Activated naive CD4-positive, alpha-beta T cell treated with Interleukin-2 at 50 U/mL for 16 hours (primary cell): ENCODE measurements at places on chromosomes 6 and 20.
A peak's percentile ranks its signal among the peaks of the same experiment; 100 is the strongest.

- DNase-seq, result no peak
Observed at GRCh38 chr20:59985864-59986263, 27.6 kb downstream of the CDH26 start.

DNA sequence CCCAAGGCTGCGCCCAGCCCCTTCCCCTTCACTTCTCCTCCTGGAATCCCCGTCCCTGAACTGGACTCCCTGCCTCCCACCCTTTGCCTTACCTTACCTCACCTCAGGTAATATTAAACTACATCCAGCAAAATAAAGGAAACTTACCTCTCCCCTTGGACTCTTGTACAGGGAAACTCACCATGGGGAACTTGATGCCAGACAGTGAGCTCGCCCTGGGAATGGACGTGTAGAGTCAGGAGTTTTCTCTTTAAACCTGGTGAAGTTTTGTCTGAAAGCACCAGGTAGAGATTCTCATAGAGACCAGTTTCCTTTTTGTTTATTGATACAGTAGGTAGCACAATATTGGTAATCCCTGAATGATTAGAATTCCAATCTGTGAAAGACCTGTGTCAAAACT, 544 bp upstream of the HLA-C start:
- no peak for DNase-seq

DNA sequence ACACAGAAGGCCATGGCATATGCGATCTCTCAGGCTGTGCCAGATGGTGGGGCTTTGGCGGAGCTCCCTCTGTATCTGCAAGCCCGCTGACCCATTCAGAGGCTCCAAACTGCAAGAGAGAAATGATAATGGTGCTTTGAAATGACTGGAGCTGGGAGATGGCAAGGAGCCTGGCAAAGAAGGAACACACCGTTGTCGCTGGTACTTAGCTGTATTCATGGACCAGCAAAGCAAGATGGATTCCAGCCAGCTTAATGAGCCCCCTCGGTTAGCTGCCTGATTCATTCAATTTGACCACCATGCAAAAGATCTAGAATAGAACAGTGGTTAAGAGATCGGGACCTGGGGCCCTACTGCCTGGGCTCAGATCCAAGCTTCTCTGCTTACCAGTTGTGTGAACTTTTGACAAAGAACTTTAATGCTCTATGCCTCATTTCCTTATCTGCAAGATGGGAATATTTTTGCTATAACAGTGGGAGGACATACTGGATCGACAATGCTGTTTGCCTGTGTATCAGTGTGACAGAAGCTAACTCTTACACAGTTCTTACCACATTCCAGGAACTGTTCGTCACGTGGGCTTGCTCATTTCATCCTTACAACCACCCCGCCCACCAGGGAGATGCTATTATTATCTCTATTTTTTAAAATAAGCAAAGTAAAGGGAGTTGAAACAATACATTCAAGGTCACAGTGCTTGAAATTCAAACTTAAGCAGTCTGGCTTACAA, 317.8 kb upstream of the SULF2 start:
- DNase-seq, result no peak

DNA sequence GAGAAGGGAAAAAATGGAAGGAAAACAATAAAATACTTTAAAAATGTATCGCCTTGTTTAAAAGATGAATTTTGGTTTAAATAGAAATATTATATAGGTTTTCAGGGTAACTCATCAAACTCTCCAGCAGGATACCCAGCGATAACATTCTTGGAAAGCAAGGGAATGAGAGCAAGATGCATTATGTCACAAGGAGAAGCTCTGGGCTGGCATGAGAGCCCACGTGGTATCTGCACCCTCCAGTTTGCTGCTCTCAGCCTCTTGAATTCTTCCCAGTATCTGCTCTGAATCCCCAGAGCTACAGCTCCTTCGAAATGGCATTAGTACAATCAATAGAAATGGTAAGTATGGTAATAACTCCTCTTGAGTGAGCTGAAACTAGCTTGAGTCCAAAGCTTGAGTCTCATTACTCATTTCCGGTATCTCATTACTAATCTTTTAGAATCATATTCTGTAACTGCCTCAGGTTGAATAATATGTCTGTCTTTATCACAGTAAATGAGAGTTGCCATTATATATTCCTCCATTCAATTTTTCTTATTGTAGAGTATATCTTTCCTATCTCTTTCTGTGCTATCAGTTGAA, 4.9 kb upstream of the TMEM242 start:
- no peak for DNase-seq

GRCh38 chr6:170165085-170165470, 125.8 kb downstream of the DLL1 start:
- DNase-seq, result no peak

- DNase-seq, result no peak
Observed at GRCh38 chr20:48777005-48777404, 50.8 kb downstream of the PREX1 start.

- DNase-seq, result no peak
Observed at GRCh38 chr6:32151181-32151862, 417 bp downstream of the PRRT1 start.

GRCh38 chr6:20936949-20937348, 402.7 kb downstream of the CDKAL1 start:
- DNase-seq, result no peak

- DNase-seq, result no peak
Observed at GRCh38 chr20:63357921-63358905, 2.9 kb downstream of the CHRNA4 start.

- DNase-seq, result no peak
Observed at GRCh38 chr6:99276747-99277146, 72.7 kb downstream of the FAXC start.

DNA sequence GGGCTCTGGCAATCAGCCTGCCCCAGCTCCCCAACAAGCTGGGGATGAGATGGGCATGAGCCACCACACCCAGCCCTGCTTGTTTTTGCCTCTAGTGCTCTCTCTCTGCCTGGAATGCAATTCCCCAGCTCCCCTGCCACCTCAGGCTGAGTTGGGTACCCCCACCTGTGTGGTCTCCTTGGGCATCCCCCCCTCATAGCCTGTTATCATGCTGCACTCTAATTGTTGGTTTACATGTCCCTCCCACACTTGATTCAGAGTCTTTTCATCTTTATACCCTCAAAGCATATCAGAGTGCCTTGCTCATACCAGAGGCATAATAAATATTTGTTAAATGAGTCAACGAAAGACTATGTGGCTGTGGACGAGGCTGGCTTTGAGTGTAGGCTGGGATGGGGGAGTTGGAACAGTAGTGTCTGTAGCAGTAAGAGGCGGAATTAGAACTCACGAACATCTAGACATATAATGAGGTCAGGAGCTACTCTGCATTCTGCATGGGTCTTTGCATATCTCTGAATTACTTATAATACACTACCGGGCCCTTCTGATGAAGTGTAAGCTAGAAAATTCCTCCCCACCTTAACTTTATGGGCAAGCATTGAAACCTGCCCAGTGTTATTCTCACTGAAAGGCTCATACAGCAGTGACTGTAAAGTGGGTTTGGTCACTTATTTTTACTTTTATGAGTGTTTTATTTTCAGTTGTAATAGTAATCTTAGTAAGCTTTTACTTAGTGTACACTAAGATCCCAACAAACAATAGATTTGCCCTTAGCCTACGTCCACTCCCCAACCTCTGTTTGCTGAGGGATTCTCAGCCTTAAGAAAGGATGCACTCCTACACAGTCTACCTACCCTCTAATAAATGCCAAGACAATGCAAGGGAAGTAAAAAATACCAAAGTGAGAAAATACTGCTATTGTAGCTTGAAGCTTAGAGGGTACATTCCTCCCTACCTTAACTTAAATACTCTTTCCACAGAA, 58.7 kb downstream of the EDN1 start:
- no peak for DNase-seq

DNA sequence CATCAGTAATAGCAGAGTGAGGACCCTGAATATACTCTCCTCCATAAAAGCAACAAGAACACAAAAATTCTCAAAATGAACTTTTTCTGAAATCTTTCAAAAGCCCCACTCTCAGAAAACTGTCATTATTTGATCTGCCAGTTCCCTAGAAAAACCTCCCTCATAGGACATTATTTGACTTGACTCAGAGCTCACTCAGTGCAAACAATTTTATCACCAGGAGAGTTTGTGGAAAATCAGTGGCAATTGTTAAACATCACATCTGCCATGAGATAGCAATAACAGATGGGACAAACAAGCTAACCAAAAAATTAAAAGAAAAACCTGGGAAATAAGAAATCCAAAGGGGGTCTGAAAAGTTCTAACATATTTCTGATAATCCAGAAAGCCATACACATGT, 100.0 kb downstream of the ATG5 start:
- no peak for DNase-seq

GRCh38 chr6:89291256-89291819, 23.8 kb downstream of the GABRR2 start:
- no peak for DNase-seq

- DNase-seq, result no peak
Observed at GRCh38 chr6:80976336-80976735, 776.1 kb downstream of the TENT5A start.

- DNase-seq, result peak; percentile 31
Observed at GRCh38 chr20:36836591-36837269, 39.2 kb upstream of the TLDC2 start.

GRCh38 chr6:117188627-117189201, 76.6 kb upstream of the VGLL2 start:
- DNase-seq, result no peak

- no peak for DNase-seq
Observed at GRCh38 chr20:37956107-37956585, 53.2 kb downstream of the VSTM2L start.

DNA sequence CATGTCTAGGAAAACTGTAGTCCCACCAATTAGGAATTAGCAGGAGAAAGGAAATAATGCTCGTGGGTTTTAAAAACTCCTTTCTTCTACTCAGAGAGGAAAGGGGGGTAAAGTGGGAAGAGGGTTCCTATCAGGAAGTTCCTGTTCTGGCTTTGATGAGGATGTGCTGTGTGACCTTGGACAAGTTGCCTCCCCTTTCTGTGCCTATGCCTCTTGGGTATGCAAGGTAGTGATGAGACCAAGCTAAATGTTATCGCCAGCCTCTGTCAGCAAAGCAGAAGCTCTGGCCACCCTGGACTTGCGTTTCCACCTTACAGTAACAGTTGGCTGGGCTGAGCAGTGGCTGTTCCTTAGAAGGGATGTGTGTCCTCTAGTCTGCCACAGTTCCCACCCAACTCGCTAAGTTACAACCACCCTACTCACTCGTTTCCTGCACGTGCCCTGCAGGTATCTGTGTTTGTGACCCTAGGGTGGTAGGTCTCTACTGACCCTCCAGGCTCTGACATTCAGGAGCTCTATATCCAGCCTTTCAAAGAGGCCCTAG, 110.0 kb downstream of the PREX1 start:
- DNase-seq, result no peak

DNA sequence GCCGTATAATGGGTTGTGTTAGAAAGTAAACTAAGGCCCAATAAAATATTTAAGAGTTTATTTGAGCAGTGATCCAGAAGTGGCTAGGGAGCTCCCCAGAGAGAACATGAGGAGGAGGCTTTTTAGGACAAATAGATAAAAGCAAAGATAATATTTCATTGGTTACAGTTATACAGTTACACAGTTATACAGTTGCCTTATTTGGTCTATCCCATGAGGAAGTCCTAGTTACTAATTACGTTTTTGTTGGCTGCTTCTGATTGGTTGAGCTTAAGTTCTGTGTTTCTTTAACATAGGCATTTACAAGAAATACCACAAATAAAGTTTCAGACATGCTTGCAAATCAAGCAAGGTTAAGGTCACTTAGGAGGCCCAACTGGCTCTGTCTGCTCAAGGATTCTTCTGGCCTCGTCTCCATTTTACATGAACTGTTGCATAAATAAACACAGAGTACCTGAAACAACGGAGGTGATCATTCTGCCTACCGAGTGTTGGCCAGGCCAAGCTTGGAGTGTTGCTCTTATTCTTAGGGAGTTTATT, 7.0 kb downstream of the UBD start:
- DNase-seq, result no peak

DNA sequence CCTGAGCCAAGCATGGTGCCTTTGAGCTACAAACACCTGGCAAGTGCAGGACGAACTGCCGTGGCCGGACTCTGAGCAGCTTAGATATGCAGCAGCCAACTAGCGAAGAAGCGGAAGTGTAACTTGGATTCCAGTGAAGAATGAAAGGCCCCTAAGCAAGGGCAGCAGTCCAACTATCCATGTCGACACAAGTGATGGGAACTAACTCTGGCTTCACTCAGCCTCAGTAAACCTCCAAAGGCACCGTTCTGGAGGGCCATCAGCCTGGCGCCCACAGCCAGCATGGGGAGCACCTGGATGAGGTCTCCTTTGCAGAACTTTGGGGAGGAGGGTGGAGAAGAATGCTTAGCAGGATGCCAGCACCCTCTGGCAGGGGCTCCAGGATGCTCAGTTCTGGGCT, 78.4 kb upstream of the MLN start:
- DNase-seq, result no peak

DNA sequence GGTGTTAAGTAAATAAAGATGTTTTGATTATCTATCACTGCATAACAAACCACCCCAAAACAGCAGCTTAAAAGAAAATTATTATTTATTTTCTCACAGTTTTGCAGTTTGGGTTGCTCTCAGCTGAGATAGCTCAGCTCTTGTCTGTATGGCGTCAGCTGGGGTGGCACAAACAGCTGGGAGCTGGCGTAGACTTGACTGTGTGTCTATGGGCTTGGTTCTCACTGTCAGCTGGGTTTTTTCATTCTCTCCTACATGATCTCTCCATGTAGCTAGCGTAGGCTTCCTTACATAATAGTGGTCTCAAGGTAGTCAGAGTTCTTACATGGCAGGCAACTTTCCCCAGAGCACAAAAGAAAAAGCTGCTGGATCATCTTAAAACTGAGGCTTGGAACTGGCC, 6.5 kb upstream of the TMEM74B start:
- DNase-seq, result no peak

DNA sequence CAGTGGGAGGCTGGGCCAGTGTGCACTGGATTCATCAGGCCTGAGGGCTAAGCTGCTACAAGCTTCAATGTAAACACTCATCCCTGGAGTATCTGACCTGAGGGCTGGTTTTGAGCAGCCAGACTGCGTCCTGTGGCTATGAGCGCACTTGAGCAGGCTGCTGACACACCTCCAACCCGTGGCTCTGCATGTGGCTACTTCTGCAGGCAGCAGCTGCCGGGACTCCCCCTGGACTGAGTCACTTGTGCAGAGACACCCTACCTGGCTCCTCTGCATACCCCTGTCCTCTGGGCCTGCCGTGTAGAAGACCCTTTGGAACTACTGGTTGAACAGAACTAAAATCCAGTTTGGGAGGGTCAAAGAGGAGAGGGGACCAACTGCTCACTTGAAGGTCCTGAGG, 172.0 kb downstream of the SCP2D1 start:
- no peak for DNase-seq

GRCh38 chr20:3374296-3374695, 33.2 kb downstream of the DNAAF9 start:
- no peak for DNase-seq

GRCh38 chr20:16290358-16290757, 282.9 kb downstream of the KIF16B start:
- DNase-seq, result no peak

DNA sequence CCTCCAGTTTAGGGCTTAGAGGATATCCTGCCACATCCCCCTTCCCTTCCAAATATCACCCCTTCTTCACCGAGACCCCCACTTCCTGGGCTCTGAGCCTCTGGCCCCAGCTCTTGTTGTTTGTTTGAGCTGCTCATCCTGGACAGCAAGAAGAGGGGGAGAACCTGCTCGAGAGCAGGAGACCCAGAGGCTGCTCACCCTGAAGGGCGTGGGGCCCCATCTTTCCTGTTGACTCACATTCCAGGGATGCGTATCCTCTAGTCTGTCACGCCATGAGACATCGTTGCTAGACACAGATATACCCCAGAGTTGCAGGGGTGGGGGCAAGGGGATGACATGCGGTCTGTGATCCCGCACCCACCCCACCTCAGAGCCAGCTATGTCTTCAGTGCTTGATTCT, 5.7 kb upstream of the TNXB start:
- no peak for DNase-seq
